ENCODE measurements at places on chromosomes 3 and 15. TPM values are rescaled to one million over a fixed set of nuclear protein-coding genes. Genes with fewer than 3 reads are reported as not detected.

The HRH1 gene
- total RNA-seq, result 7.3 TPM

The XIRP1 gene
- total RNA-seq, result 0.14 TPM

The BCL2A1 gene
- 10.3 TPM for total RNA-seq

The PP2D1 gene
- not detected for total RNA-seq

The SUCNR1 gene
- 0.06 TPM for total RNA-seq

The TGM4 gene
- 0.12 TPM for total RNA-seq

The MAP1A gene
- 0.76 TPM for total RNA-seq

The SUMF1 gene
- total RNA-seq, result 21.0 TPM

The P3H2 gene
- 34.5 TPM for total RNA-seq

The IGSF10 gene
- total RNA-seq, result 0.30 TPM

The WHAMM gene
- 7.6 TPM for total RNA-seq

The IGDCC3 gene
- 0.07 TPM for total RNA-seq

The IL20RB gene
- total RNA-seq, result 1.0 TPM

The PSTPIP1 gene
- total RNA-seq, result not detected
